ENCODE measurements at places on chromosomes 11 and 22.

- no peak for DNase-seq
Observed at GRCh38 chr22:50481440-50482106, at the start of gene ADM2. TSS of gene ADM2 (plus strand) at chr22:50481543. CDS start at chr22:50481848, 305 bp downstream.

DNA sequence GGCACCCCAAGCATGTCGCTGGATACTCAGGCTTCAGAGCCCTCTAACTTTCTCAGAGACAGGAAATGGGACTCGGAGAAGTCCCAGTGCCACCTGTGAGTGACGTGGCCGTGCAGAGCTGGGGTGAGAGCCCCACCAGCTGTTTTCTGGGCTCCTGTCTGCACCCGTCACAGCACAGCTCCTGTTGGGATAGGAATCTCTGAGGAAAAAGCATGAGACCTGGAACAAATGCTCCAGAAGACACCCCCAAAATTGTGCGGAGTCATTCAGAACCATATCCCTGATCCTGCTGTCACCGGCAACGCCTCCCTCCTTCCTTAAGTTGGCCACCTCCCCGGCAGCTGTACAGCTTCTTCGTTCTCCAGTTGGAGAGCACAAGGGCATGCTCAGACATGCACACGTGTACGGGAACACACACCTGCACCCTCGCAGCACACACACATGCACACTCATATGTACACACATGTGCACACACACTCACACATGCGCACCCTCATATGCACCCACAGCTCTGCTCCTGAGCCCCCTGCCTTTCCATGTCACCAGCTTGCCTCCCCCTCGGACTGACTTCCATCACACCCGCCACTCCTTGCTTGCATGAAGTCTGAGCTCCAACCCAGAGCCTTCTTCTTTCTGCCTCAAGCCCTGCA, 1430.0 kb downstream of the BRD1 start:
- DNase-seq = peak; percentile 62

- no peak for DNase-seq
Observed at GRCh38 chr11:13333456-13333957, 55.9 kb downstream of the BMAL1 start.

DNA sequence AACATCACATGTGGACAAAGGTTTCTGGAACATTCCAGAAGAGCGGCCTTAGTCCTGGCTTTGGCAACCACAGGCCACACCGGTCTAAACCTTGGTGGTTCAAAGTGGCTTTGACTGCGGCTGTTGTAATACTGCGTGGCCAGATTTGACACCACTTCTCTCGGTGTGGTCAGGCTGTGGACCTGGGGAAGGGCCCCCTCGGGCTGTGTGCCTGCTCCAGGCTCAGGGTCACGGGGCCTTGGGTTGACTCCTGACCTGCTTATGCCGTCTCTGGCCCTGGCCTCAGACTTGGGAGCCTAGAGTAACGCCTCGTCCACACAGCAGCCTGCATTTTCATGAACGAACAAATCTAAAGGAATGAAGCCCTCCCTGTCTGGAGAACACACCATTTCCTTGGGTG, 118.0 kb downstream of the PHF21B start:
- peak; percentile 77 for DNase-seq

GRCh38 chr22:49748514-49748913, 79.2 kb downstream of the BRD1 start:
- DNase-seq = peak; percentile 75

DNA sequence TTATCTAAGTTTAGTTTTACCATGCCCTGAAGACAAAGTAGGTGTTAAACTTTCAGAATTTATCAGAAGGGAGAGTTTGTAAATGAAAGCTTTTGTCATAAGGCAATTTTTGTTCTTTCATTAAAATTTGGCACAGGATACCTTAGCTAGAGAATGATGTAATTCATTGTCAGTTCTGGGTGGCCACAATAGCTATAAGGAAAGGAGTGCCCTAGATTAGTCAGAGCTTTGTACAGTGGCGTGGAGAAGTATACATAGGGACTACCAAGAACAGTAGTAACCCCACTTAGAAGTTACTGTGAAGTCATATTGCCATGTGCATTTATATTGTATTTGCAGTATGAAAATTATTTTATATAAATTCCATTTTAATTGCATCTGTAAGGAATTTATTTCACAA, 126.3 kb upstream of the CARD18 start:
- DNase-seq = no peak

DNA sequence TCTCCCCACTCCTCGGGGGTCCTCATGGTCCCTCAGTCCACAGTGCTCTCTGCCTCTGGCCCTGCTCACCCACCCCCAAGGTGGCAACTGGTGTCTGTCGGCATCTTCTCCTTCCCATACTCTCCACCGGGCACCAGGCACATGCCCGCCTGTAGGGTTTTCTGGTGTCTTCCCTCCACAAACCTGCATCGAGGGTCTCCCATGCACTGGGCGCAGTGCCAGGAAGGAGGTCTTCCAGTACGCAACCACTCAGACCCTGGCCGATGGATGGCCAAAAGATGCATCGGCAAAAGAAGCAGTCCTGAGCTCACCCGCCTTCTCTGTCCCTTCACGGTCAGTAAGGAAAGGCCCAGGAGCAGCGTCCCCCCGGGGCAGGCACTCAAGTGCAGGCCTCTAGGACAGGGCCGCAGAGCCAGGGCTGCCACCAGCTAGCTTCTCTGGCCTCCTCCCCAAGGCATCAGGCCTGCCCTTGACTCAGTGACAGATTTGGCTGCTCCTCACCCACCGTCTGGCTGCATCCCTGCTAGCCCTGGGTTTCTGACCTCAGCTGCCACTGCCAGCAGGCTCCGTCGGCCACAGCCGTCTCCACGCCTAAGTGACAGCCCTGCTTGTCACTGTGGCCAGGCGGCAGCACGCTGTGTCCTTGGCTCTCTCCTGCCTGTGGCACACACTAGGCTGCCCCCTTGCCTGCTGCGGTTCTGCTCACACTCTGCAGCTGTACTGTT, 32.1 kb upstream of the IGSF9B start:
- no peak for DNase-seq

DNA sequence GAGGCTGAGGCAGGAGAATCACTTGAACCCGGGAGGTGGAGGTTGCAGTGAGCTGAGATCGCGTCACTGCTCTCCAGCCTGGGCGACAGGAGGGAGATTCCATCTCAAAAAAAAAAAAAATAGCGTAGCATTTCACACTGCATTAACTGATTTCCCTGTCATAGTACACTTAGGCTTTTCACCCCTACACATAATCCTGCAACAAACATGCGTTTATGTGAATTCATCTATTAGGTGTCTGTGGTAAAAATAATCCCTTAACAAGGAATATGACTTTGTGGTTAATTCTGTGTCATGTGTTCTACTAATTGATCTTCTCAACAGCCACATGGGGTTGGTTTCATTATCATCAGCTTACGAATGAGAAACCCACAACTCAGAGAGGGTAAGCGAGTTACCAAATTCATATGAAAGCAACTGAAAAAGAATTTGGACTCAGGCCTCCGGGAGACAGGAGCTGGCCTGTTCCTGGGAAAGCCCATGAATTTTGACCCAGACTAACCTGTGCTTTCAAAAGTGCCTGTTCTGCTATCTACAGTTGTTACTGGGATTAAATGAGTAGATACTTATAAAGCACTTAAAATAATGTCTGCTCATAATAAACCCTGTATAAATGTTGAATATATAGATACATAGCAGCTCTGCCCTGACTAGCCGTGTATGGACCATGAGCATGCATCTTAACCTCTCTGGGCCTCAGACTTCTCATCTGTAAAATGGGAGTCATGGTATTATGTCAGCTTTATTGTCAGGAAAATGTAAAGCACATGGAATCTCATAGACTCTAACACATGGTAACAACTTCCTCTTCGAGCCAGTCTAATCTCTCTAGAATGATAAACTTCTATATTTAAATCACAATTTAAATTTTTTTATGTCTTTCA, 36.6 kb downstream of the KCNJ1 start:
- DNase-seq = no peak

GRCh38 chr11:396511-396947, 2.5 kb downstream of the PKP3 start:
- no peak for DNase-seq

DNA sequence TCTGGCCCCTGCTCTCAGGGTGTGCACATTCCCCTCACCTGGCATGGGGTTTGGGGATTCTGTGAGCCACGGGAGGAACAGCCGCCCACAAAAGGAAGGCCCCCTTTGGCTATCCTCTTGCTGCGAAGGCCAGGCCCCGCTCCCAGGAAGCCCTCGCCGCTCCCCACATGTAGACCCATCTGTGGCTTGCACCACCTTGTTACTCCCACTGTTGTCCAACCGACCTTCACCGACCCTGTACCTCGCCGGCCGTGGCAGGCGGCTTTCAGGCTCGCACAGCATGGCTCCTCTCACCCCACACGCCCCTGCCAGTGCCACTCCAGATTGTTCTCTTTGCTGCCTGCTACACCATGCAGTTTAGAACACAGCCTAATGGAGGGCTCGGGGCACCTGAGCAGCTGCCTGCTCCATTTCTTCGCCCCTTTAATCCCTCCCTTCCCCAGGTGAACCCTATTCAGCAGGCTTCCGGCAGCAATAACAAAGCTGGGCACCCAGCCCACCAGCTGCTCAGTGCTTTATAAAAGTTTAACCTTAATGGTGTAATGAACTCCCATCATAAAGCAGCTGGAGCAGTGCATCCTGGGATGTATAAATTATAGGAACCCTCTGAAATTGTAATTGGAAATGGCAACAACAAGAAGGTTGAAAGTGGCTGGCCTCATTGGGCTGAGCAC, 10.7 kb downstream of the DAGLA start:
- no peak for DNase-seq

GRCh38 chr11:127713226-127713625, 712.7 kb upstream of the KIRREL3 start:
- DNase-seq = no peak

DNA sequence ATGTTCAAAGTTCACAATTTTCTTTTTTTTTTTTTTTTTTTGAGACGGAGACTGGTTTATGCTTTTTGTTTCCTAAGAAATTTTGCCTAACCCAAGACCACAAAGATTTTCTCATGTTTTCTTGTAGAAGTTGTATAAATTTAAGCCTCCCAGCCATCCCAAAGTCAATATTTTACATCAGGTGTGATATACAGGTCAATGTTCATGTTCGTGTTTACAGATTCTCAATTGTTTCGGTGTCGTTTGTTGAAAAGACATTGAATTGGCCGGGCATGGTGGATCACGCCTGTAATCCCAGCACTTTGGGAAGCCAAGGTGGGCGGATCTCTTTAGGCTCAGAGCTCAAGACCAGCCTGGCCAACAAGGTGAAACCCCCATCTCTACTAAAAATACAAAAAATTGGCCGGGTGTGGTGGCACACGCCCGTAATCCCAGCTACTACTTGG, 15.4 kb downstream of the FRMD8 start:
- DNase-seq = no peak

DNA sequence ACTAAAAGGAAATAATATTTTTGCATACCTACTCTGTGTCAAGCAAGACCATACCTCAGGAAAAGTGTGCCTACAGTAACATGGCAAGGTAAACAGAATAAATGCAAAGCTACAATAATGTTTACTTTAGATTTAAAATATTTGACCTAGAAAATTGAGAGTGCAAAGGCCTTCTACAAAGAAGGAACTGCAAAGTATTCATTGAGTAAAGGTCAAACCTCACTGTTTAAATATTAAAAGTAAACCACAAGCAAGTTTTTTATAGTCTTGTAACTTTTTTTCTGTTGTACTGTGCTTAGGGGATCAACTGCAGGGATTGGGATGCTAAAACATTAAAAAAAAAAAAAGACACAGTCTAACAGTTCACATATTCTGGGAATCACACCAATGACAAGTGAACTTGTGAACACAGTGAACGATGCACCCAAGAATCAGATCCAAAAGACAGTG, 48.8 kb downstream of the CWF19L2 start:
- DNase-seq = no peak

GRCh38 chr11:114081641-114082414, 22.3 kb downstream of the ZBTB16 start:
- DNase-seq = peak; percentile 26

DNA sequence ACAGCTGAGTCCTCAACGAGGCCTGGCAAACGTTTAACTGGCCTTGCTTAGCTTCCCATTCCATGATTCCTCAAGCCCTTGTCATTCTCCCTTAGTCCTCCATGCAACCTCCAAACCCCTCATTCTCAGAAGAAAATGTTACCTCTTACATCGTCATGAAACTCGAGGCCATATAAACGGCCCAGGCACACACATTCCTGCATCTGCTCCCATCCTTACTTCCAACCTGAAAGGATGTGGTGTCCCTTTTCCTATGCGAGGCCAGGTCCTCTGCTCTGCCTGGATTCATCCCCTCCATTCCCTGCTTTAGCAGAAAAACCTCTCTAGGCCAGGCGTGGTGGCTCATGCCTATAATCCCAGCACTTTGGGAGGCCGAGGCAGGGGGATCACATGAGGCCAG, 9.0 kb downstream of the MPZL3 start:
- no peak for DNase-seq

DNA sequence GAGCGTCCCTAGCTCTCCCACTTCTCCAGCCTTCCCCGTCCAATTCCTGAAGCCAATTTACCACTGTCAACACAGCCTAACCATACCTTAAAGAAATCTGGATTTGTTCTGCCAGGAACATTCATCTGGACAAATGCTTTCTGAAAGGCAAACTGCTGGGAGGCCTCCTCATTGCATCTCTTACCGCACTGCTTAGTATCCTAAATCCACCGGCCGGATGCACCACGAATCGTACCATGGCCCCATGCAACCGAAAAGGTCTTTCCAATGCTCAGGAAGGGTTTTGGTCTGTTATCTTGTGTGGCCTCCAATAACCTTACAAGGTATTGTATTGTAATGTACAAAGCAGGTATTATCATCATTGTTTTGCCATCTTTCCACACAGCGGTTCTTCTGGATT, 57.6 kb downstream of the MYH9 start:
- DNase-seq = no peak

DNA sequence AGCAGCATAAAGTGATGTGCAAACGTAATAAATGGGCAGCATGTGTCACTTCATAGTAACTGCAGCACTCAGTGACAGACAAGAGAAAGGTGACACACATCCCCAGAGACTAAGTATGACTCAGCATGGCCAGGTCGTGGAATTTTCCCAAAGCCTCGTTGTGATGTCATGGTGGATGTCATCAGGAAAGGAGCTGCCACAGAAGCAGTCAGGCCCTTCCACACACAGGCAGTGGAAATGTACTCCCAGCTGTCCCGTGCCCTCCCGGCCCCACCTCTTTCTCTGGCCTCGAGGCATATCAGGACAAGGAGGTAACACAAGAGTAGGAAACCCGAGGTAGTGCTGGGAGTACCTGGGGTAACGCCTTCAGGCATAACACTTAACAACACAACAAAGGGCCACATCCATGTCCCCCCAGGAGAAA, 8.1 kb downstream of the PC start:
- no peak for DNase-seq

Measured in mesenteric fat pad (tissue), 1 donor.